Mesothelial cell of epicardium (in vitro differentiated cells): ENCODE measurements at places on chromosomes 3 and 15. TPM values are rescaled to one million over a fixed set of nuclear protein-coding genes. Genes with fewer than 3 reads are reported as not detected.

Gene GOLGA6L10
- 11.0 to 11.6 TPM (median 11.1 TPM) in 3 replicates for total RNA-seq

Gene ZNF662
- total RNA-seq = 0.18 to 0.63 TPM (median 0.45 TPM) in 3 replicates

Gene WDR72
- 0.25 to 0.45 TPM (median 0.31 TPM) in 3 replicates for total RNA-seq

GRCh38 chr15:88377509-88377908 is 89.7 kb downstream of the MRPL46 start:
- DNase-seq = peak; percentile 2
